ENCODE measurements at places on chromosomes 4 and X.

DNA sequence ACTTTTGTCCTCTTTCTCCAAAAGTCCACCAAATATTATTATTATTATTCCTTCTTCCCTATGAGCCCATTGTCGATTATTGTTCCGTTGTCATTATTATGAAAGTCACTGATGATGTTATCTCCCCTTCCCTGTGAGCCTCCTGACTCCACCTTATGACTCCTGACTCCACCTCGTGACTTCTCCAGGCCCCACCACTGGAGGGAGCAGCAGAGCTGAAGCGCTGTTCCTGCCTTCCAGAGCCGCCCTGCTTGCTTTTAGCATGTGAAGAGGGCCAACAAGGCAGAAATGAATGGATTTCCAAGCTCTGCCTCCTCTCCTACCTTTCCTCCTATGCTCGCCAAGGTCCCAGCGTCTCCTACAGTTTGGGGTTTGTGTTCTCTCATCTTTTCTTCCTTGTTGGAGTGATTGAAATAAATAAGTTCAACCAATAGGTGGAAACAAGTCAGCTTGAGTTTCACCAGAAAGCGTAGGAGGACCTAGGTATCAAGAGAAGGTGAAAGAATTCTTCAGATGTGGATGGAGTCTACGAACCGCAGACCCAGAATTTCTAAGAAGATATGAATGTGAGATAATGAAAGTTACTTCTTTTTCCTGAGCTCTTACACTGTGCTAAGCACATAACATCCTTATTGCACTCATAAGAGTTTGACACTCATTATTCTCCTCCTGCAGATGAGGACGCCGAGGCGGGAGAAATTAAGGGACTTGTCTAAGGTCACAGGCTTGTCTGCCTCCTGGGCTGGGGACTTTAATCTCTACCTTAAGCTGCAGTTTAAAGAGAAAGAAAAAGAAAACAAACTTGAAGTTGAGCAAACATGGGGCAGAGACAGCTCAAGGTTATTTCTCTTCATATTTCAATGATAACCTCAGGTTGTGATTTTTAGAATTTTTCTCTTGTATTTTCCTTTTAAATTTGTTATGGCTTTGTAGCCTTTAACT is 26.1 kb downstream of the IGSF1 start:
- DNase-seq: no peak

DNA sequence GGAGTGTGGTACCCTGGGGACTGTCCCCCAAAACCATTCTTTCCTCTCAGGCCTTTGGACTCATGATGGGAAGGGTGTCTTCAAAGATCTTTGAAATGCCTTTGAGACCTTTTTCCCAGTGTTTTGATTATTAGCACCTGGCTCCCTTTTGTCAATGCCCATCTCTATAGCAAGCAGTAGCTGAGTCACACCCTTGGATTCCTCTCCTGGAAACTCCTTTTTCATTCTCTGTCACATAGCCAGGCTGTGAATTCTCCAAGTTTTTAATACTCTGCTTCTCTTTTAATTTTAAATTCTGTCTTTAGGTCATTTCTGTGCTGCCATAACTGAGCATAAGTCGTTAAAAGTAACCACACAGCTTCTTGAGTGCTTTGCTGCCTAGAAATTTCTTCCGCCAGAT is 29.7 kb downstream of the IL21 start:
- DNase-seq: no peak

GRCh38 chr4:152103181-152103901 is 342.5 kb upstream of the GATB start:
- no peak for DNase-seq

GRCh38 chr4:183326853-183327252 is 4.6 kb upstream of the CLDN24 start:
- no peak for DNase-seq

DNA sequence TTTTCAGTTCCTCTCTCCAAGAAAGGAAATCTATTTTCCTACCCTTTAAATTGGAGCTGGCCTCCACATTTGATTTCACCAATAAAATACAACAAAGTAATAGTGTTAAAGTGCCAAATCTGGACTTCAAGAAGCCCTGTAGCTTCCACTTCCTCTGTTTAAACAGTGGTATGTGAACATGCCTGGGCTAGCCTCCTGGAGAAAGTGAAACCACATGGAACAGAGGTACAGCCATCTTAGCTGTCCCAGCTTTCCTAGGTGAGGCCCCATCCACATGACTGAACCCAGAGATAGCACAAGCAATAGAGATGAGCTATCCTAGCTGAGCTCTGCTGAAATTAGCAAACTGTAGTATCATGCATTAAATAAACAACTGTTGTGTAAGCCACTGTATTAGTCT is 131.8 kb upstream of the VCX start:
- DNase-seq: no peak

- no peak for DNase-seq
Measured at GRCh38 chr4:46506876-46507275, 116.9 kb upstream of the GABRA2 start.

Data from stimulated activated CD8-positive, alpha-beta memory T cell treated with anti-CD3 and anti-CD28 coated beads, Interleukin-7, amount 100 ng/mL, for 48 hours (primary cell).